Activated T-cell treated with anti-CD3 and anti-CD28 coated beads for 48 hours (primary cell): ENCODE measurements at places on chromosomes 1 and 21.

- DNase-seq = no peak
These were observed 131.2 kb downstream of the URB2 start for GRCh38 chr1:229757226-229757625.

DNA sequence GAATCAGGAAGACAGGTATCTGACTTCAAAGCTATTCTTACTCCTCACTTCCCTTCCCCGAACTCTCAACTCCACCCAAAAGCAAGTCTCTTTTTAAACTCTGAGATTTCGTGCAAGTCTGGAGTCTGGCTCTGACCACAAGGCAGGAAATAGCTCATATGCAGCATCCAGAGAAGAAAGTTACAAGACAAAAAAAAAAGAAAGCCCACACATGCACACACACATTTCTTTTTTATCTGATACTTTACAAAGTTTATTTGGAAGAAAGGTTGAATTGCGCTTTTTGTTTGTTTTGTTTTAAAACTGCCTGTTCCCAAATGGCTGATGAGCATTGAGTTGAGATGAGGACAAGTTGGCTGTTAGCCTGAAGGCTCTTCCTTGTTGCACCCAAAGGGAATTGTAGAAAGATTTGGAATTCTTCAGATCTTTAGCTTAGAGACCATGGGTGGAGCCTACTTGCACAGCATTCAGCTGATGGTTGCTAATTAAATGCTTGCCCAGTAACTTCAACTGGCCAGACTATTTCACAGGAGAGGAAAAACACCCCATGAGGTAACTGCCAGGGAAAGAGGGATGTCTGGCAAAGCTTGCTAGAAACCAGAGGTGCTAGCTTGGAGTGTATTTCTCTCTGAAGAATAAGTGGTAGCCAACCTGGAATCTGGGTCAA, 490.3 kb downstream of the TTLL7 start:
- DNase-seq = peak; percentile 3

DNA sequence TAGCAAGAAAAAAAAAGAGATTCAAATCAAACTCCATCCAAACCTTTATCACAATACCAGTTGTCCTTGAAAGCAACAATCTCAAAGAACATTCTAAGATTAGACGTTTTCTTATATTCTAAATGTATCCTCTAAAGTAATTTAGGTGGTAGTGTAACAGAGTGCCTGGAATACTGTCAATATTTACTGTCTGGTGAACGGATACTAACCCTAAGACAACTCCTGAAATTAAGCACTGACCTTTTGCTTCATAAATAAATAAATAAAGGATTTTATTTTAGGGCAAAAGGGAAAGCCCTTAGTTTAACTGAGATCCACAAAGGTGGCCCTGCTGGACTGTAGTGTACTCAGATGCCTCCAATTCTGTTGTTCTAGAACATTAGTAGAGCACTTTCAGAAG, 9.9 kb upstream of the USH2A start:
- DNase-seq = no peak

GRCh38 chr1:90340606-90341005, 345.7 kb downstream of the ZNF326 start:
- no peak for DNase-seq

DNA sequence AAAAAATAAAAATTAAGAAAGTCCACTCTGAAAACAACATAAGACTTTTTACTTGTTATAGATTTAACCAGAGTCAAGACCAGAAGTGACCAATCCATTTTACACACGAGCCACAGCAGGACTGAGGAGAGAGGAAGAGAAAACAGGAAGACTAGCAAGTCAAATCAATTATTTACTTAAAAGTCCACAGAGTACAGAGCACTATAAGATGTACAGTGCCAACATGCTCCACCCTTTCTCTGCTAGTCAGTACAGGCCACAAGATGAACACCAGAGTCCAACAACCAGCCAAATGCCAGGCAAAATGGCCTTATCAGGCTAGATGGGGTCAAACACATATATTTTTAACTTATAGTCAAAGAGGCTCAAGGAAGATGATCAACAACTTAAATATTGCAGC, 19.5 kb downstream of the LUZP1 start:
- no peak for DNase-seq

GRCh38 chr1:202952818-202953217, 5.3 kb downstream of the ADIPOR1 start:
- DNase-seq = no peak

DNA sequence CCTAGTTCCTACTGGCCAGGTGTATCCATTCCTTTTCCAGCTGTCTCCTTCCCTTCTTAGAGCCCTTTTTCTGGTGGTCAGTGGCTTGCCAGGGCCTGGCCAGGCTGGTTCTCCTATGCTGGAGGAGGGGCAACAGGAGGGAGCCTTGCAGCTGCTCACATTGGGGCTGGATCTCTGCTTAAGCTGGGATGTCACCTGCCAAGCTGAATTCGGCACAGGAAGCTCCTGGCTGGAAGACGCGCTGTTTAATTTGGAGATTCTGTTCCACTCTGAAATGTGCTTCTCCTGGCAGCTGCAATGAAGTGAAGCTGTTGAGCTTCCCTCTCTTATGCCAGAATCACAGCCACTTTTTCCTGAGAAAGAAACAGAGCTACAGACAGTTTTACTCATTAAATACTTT, 56.0 kb upstream of the POU3F1 start:
- no peak for DNase-seq

- no peak for DNase-seq
These were observed 27.2 kb upstream of the COL24A1 start for GRCh38 chr1:86183810-86184209.

- DNase-seq = no peak
These were observed 877.7 kb upstream of the PRMT6 start for GRCh38 chr1:106178791-106179190.

DNA sequence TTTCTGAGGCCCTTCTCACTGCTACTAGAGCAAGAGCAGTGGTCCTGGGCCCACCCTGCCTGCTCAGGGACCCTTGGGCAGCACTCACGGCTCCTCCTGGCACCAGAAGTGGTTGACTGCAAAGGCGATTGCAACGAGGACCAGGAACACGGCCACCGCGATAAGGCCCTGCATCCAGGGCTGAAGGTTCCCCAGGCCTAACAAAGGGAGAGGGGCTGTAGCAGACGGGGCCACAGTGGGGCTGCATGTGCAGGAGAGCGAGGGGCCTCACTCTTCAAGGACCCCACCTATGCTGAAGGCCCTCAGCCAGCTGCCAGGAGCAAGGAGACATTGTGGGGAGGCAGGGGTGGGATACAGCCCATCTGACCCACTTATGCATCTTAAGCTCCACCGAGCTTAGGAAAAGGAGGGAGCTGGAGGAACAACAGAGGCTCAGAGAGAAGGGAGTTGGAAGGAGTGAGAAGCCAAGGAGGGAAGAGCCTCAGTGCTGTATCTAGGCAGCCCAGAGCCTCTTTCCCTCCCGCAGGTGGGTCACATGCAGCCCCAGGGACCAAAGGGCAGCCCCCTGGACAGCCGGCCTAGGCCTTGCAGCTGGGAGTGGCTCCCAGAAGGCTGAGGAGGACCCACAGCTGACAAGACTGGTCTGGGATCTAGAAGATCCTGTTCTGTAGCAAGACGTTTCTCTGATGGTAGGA, 2.5 kb downstream of the PDZK1IP1 start:
- no peak for DNase-seq

DNA sequence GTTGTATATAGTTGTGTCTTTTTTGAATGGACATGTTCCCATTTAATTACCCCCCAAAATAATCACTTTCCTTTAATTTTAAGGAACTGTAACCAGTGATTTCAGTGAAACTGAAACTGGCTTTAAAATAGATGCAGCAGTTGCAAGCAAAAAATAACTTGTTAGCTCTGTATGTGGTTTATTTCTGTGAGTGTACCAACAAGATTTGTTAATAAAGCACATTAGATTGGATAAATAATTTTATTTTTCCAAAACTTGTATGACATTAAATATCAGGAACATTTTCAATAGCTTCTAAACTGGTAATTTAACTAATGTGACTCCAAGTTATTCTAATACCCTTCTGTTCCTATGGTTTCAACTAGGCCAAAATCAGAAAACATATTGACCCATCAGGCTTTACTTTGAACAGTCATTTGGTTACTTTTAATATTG, 184.3 kb upstream of the CACYBP start:
- no peak for DNase-seq

- DNase-seq = no peak
These were observed 464 bp downstream of the ACBD6 start for GRCh38 chr1:180501865-180502360.

- peak; percentile 48 for DNase-seq
These were observed 8.4 kb upstream of the IKBKE start for GRCh38 chr1:206461602-206462455.

DNA sequence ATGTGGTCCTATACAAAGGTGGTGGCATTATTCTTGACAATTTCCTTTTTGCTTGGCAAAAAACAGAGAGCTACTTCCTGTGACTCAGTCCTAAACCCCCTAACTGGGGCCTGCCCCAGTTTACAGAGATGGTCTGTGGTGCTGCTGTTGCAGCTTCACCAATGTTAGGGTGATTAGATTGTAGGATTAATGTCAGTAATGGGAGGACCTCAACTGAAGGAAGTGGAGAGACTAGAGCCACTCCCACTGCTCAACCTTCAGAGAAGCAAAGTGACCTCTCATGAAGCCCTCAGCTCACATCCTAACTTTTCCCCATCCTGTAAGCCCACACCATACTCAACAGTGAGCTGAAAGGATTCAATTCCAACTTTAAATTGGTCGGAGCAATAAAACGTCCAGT, 3.6 kb downstream of the S100A6 start:
- no peak for DNase-seq

DNA sequence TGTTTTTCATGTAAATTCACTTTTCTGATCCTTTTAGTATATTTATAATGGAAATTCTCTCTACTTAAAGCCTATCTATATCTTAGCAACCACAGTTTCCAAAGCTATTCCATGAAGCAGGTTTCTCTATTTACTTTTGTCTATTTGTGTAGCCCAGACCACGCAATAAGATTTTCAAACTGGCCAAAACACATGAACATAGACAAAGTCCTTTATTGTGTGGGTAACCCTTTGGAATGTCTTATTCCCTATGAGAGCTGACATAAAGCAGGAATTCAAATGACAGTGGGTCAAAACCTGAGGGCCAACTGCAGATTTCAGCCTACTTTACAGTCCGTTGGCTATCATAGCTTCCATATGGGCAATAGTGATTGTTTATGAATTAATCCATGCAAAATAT, 252.6 kb downstream of the LTN1 start:
- no peak for DNase-seq

DNA sequence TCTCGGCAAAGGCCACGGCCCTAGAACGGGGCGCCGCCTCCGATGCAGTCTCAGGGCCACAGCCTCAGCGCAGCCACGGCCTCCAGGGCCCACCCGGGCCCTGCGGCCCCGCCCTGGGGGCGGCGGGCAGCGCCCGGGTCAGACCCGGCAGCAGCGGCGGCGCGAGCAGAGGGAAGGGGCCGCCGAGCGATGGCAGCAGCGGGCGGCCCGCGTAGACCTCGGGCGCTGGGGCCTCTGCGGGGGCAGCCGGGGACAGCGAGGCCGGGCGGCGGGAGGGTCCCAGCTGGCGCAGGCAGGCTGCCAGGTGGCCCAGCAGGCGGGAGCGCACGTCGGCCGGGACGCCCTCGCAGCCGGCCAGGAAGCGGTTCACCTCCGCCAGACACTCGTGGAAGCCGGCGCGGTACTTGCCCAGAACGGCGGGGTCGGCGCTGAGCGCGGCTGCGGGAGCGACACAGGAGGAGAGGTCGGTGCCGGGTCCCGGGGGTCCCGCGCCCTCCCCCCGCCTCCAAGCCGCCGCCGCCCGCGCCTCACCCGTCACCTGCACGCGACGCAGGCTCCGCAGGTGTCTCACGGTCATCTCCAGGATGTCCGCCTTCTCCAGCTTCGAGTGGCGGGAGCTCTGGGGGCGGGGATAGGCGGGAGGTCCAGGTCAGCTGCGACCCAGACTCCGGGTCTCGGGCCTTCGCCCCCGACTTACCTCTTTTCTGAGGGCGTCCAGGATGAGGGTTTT, 737 bp downstream of the HES4 start:
- DNase-seq = no peak

DNA sequence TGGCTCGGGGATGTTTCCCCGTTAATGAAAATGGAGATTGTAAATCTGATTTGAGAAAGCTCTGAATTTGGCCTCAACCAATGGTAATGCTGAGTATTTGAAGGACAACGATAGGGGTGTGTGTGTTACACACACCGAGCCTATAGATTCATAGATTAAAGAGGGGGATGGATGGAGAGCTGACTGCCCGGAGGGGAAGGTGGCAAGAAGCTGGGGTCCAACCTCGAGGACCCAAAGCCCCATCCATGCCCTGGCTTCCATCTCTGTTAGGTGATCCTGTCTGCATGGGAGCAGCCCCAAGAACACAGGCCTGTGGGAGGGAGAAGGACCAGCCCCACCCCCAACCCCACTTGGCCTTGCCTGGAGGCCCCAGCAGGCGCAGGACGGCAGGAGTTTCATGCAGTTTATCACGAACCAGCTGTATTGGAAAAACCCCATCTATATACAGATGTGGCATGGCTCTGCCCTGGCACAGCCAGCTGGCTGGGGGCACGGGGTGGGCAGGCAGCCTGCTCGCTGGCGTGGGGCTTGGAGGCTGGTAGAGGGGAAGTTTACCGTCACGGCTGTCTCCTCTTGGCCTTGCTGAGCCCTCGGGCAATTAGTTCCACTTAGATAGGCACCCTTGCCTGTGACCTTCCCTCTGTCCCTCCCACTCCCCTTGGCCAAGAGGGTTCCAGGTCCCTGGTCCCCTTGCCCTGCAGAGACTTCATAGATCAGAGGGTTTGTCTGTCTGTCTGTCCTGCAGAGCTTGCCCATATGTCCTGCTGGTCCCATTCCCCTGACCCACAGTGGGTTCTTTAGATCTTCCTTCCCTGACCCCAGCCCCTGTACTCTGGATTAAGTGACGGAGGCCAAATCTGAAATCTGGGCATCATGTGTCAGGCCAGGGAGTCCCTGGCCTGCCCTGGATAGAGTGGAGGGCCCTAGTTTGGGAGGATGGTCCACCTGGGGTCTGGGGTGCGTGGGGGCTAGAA, 3.0 kb downstream of the HSPB7 start:
- DNase-seq = no peak

GRCh38 chr1:183838221-183838620, 33.3 kb downstream of the RGL1 start:
- DNase-seq = no peak

GRCh38 chr1:40291293-40291692, 25.8 kb downstream of the COL9A2 start:
- no peak for DNase-seq

DNA sequence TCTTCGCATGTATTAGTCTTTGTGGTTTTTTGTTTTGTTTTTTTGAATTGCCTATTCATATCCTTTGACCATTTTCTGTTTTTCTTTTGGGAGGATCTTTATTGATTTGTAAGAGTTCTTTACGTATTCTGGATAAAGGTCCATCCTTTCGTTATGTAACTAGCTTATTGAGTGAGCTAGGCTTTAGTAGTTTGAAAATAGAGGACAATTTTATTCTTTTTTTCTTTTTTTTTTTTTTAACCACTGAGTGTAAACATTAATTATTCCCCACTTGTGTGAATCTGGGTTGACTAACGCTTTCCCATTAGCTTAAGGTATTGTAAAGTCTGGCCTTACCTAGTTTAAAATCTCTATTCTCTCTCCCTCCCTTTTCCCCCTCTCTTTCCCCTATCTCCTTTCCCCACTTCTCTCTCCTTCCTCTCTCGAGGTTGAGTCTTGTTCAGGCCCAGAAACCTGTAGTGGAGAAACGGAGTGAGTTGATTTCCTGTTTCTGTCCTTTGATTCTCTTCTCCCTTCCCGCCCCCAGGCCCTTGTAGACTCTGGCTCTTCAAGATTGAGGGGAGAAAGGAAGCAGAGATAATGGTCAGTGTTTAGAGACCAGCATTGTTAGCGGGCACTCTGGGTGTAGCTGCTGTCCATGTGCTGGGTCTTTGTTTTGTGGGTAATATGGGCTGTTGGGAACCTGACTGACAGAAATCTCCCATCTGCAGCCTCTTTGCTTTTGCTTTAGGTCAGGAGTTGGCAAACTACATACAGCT, 1.5 kb downstream of the MORC3 start:
- no peak for DNase-seq
